ENCODE measurements at places on chromosomes 2 and 18.

- DNase-seq: no peak
Measured at GRCh38 chr2:109662889-109663288, 48.7 kb downstream of the SOWAHC start.

- no peak for DNase-seq
Measured at GRCh38 chr2:31227711-31228125, 6.2 kb upstream of the EHD3 start.

DNA sequence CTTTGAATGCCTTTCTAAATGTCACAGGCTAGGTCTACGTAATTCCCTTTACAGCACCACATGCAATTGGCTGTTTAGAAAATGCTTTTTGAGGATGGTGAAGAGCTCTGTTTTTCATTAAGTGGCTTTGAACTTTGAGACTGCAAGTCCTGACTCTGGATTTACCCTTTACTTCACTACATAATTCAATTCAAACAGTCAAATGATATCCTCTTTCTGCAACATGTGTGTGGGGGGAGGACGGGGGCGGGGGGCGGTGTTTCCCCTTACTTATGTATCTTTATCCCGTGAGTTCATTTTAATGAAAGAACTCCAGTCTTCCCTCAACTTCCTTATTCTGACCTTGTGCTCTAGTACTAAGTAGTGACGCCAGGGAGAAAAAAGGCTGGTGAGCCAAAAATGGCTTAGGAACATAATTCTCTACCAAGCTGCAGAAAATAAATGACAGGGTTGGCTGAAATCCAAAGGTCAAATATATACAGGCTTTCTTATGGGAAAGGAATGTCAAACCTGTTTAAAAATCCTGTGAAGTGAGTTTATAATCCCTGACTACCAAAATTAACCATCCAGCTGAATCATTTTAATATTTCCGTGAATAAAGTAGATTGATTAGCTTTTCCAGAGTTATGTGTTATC lies 119.6 kb downstream of the SLC8A1 start:
- DNase-seq: no peak

DNA sequence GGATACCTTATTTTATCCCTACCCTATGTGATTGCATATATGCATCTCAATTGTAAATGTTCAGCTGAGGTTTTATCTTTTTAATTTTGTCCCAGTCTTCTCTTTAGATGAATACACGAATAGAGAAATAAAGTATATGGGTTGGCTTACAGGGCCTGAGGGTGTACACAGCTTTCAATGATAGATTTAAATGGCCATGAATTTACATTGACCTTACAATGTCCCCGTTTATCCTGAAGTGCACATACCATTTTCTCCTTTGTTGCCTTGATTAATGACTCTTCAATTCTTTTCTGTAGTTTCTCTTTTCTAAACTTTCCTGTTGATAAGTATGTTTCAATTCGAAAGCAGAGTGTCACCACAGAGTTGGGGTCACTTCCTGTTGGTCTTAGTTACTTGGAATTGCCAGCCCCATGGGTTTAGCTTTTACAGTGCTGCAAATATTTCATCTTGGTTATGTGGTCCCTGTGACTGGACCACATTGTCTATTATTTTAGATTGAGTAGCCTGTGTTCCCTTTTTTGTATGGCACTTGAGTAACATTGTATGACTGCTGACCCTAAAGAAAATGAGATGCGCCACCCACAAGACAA lies 1616.3 kb upstream of the ACVR2A start:
- DNase-seq: no peak

DNA sequence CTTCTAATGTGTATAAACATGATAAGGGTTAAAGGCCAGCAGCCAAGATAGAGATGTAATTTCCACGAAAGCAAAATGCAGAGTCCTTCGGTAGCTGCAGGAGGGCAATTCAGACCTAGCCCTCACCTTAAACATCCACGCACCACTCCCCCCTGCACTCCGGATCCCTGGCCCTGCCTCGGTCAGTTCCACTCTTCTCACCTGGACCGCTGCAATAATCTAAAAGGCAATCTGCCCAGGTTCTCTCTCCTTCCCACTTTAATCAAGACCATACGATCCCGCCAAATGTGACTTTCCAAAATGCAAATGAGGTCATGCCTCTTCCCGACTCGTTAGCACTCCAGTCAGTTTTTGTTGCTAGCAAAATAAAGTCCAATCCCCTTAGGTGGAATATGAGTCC lies 485.2 kb downstream of the EIPR1 start:
- DNase-seq: no peak

- DNase-seq: no peak
Measured at GRCh38 chr2:222883420-222883819, 22.6 kb downstream of the ACSL3 start.

DNA sequence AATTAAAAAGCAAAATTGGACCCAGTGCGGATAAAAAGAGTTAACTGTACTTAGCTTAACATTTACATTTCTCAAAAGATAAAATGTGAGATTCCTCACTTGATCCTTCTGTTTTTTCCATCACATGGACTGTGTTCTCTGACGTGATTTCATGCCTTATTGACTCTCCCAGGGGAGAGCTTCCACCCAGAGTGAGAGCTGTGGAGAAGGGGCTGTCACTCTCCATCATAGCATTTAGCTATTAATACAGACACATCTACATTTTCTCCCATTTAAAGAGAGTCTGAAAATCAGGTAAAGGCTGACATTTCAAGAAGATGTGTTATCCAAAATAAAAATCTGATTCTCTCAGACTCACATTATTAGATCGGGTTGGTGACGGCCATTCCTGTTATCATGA lies 493.8 kb downstream of the FBXO15 start:
- no peak for DNase-seq

DNA sequence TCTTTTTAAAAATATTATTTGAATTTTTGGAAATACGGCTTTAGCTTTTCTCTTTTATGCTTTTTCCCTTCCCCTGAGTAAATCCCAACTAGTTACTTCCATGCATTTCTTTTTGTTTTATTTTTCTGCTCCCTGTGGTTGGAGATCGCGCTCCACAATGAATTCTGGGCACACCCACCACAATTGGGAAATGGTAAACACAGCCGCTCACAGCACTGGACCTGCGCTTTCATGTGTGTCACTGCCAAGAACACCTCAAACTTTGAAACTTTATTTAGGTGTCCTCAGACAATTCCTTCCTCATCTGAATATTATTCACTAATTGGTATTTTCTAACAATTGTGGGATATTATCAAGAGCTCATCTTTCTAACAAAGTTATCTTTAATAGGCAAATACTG lies 82.8 kb upstream of the TMEM18 start:
- DNase-seq: no peak

- no peak for DNase-seq
Measured at GRCh38 chr2:185502351-185502750, 236.3 kb upstream of the FSIP2 start.

- peak; percentile 50 for DNase-seq
Measured at GRCh38 chr2:174335988-174336500, 1.3 kb downstream of the SP9 start.

DNA sequence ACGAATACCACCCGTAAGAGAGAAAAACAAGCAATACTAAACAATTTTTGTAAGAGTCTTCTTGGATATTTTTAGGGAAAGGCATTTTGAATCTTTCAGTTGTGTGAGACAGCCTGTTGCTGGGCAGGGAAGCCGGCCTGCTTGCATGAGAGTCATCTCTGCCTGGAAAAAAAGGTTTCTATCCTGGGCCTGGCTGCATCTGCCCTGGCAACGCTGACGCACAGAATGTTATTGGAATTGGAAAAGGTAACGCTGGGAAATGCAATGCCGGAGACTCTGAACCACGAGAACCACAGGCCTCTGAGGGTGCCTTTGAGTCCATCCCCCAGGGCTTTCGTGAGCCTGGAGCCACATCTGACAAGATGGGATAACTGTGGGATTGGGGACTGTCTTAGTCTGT lies 17.9 kb upstream of the NPAS2 start:
- no peak for DNase-seq

- DNase-seq: no peak
Measured at GRCh38 chr2:138964418-138964817, 184.2 kb upstream of the NXPH2 start.

DNA sequence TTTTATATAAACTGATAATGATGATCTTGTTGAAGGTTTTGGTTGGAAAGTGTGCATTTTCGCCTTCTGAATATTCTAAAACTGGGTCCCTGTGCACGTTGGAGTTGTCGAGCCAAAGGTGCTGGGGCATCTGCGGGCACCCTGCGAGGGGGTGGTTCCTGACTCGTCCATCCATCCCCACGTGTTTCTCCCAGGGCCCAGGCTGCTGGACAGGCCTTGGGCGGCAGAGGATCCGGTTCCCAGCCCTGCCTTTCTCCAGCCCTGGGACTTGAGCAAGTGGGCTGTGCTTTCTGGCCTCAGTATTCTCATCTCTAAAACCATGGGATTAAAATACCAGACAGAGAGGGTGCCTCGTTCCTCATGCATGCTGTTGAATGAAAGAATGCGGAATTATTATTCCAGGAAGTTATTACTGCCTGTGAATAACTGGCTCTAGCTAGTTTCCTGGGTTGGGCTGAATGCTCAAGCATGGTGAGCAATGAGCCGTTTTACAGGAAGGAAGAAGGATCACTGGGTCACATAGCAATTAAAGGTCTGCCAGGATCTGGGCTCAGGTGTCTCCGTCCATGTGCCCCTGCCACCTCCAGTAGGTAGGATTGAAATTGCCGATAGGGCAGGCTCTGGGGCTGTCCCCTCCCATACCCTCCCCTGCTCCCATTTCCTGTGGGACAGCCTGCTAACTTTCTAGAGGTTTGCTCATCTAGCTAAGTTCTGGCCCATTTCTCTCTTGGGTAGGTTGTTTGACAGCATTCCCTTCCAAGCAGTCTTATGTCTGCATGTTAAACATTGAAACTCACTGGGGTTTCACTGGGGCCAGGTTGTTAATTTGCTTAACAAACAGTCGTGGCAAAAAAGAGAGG lies 77.2 kb upstream of the HS6ST1 start:
- DNase-seq: no peak

Measured in Right ventricle myocardium superior (tissue), 1 donor.